Umbilical cord (tissue), 2 donors: ENCODE measurements at places on chromosomes 16 and 17. TPM values are rescaled to one million over a fixed set of nuclear protein-coding genes. Genes with fewer than 3 reads are reported as not detected.

GRCh38 chr17:81685108-81685507, 1.3 kb downstream of the HGS start:
- DNase-seq: no peak

GRCh38 chr17:30074730-30075129, 41.9 kb upstream of the NSRP1 start:
- DNase-seq: no peak

DNA sequence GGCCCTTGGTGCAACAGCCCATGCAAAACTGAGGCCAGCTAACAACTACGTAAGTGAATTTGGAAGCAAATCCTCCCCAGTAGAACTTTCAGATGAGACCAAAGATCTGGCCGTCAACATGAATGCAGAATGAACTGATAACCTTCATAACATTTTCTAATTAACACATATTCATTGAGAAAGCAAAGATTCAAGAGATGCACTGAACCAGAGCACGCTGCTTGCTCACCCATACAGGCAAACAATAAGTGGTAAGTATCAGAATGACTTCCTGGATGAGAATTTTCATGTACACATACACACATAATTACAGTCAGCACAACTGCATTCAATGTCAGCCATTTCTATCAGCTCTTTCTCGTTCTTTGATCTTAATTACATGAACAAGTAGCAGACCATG, 30.6 kb downstream of the XYLT1 start:
- DNase-seq: no peak

DNA sequence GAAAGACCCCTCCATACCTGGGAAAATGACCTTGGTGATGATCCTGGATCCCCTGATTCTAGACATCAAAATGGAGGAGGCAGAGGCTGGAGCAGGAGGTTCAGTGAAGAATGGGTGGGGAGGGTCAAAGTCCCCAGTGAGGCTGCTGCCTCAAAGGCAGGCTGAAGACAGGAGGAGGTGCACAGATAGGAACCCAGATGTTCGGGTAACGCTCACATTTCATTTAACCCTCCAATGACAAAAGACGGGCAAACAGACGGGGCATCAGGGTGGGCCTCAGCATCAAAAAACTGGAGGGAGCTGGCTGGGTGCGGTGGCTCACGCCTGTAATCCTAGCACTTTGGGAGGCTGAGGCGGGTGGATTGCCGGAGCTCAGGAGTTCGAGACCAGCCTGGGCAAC, at the start of gene ANKRD40CL:
Gene ANKRD40CL (minus strand): TSS at position 73 of the 400 bp plus-strand sequence. CDS start 605 bp downstream, outside the sequence.
- no peak for DNase-seq

SLC47A1 gene
- 0.48 TPM for total RNA-seq
